Esophagus muscularis mucosa (tissue), 4 donors: ENCODE measurements at places on chromosomes 5 and 9. TPM values are rescaled to one million over a fixed set of nuclear protein-coding genes. Genes with fewer than 3 reads are reported as not detected.

DNA sequence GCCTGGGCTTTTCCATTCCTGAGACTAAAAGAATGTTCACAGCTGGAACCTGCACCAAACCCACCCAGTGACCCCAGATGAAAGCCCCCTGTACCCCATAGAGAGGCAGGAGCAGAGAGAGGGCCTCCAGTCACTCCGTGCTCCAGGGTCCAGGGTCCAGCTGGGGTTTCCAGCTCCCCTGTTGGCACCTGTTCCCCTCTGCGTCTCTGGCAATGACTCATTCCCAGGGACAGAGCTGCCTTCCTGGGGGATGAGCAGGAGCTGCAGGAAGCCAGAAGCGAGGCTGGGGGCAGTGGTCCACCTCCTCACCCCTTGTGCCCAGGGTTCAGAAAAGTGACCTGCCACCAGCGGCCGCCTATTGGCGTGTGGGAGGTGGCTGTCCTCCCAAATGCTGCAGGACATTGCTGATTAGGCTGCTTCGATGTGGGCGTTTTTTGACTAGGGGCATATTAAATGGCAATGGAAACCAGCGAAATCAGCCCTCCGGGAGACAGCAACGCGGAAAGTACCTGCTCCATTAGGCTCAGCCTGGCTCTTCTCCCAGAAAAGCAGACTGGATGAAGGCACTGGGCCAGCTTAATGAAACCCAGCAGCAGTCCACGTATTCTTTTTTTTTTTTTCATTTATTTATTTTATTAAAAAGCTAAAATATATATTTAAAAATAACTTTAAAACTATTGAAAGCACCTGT is 97.4 kb downstream of the DAP start:
- DNase-seq, result no peak
- no peaks in the 10 kb centered on the region for H3K36me3 ChIP-seq
- H3K27ac ChIP-seq, result no peak overlapping the region
- H3K4me3 ChIP-seq, result no peak overlapping the region
- H3K4me1 ChIP-seq, result peaks cover 11% of the 10 kb centered on the region
- H3K27me3 ChIP-seq, result no peaks in the 10 kb centered on the region

DNA sequence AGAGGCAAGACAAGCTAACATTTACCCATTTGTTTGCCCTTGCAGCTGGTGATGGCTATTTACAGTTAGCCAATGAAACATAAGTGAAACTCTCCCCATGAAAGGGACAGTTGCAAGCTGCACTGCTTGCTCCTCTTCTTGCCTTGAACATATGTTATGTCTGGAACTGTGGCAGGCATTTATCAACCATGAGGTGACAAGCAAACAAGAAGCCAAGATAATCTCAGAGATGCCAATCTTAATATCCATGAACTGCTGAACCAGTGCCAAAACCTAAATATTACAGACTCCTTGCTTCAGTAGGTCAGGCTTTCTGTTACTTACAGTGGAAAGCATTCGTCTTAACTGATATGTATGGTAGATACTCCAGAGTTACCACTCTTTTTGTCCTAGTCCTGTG is 133.4 kb downstream of the ACTBL2 start:
- H3K4me1 ChIP-seq, result peaks cover 14% of the 10 kb centered on the region
- H3K27me3 ChIP-seq, result no peaks in the 10 kb centered on the region
- no peak overlapping the region for H3K4me3 ChIP-seq
- H3K36me3 ChIP-seq, result no peaks in the 10 kb centered on the region
- no peak for DNase-seq

DNA sequence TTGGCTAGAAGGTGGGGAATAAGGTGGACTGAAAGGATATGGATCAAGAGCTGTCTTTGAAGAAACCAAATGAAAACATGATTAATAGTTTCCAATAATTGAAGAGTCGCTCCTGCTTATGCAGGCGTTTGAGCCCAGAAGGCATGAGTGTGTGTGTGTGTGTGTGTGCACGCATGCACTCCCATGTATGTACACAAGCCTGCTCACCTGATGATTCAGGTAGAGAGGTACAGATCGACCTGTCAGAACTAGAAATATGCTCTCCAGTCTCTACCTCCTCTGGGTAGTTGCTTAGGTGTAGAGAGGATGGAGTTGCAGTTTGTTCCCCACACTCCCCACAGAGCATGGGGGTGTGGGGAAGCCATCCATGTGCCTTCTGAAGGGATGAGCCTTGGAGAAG is 1.1 kb upstream of the FGF1 start:
- H3K27ac ChIP-seq, result peak overlapping the region; percentile 75
- H3K4me3 ChIP-seq, result no peak overlapping the region
- no peaks in the 10 kb centered on the region for H3K27me3 ChIP-seq
- no peak for DNase-seq
- no peaks in the 10 kb centered on the region for H3K36me3 ChIP-seq

DNA sequence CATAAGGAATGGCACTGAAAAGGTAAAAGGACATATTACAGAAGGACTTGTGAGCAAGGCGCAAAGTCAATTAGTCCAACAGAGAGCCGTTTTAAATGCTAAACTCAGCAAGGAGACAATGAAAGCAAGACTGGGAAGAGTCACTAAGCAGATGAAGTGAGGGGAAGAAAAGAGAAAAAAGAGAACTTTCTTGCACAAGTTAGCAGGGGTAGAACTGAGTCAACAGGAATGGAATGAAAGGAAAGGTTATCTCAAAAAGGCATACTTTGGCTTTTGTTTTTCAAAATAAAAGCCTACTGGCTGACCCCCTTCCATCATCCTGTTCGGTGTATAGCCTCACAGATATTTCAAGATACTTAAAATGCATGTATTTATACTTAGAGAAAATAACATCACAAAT is 75.0 kb downstream of the NR6A1 start:
- H3K36me3 ChIP-seq, result no peaks in the 10 kb centered on the region
- no peak for DNase-seq
- H3K4me3 ChIP-seq, result no peak overlapping the region
- H3K27me3 ChIP-seq, result no peaks in the 10 kb centered on the region

DNA sequence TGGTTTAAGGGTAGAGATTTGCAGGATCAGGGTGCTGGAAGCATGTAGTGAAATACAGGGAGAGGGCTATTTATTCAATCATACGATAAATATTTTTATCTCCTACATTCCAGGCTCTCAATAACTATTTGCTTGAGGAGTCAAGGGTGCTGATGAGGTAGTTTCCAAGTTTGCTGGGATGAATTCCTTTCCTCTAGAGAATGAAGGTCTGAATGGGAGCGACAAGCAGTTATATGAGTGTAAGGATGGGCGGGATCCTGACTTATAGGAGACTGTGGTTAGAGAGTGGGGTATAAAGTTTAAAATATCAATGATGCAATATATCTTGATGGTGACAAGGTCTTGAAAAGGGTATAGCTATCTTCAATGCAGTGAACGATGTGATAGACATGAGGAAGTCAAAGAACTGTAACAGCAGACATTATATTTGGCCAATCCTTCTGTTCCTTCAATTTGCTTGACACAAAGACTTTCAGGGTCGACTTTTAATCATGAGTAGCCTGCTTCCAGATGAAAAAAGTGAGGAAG is 201.1 kb upstream of the HAPLN1 start:
- no peak overlapping the region for H3K27ac ChIP-seq
- no peak overlapping the region for H3K4me3 ChIP-seq
- H3K27me3 ChIP-seq, result no peaks in the 10 kb centered on the region
- DNase-seq, result no peak
- H3K36me3 ChIP-seq, result no peaks in the 10 kb centered on the region

- no peaks in the 10 kb centered on the region for H3K27me3 ChIP-seq
- H3K36me3 ChIP-seq, result no peaks in the 10 kb centered on the region
- H3K27ac ChIP-seq, result no peak overlapping the region
- H3K4me1 ChIP-seq, result no peaks in the 10 kb centered on the region
- H3K4me3 ChIP-seq, result no peak overlapping the region
Observed at GRCh38 chr5:20694121-20694520, 706.1 kb upstream of the CDH18 start.

- no peak overlapping the region for H3K4me3 ChIP-seq
- no peak for DNase-seq
- no peaks in the 10 kb centered on the region for H3K27me3 ChIP-seq
- H3K36me3 ChIP-seq, result no peaks in the 10 kb centered on the region
Observed at GRCh38 chr9:31137176-31138160, 1247.0 kb upstream of the ACO1 start.

DNA sequence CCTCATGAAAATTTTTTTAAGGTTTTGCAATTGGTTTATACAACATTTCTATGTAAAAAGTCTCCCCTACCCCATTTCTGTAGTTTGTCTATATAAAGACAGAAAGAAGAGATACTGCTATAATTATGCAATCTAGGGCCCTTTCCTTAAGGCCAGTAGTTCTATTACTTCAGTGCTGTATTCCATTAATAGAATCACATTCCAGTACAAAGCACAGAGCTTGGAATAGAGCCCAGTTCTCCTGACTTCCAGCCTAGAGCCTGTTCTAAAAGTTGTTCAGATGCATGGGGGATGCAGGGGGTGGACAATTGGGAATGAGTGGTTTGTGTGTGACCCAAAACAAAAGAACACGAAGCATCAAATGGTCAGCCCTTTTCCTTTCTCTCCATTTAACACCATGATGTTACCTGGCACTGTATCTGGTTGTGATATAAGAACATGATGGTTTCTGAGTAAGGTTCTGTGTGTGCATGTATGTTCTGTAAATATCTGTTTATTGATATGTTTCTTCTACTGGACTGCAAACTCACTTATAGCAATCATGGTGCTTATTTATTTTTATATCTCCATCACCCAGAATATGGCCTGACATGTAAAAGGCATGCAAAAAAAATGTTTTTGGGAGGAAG is 8.2 kb upstream of the GRAMD2B start:
- peak overlapping the region; percentile 62 for H3K27ac ChIP-seq
- no peaks in the 10 kb centered on the region for H3K27me3 ChIP-seq
- H3K36me3 ChIP-seq, result no peaks in the 10 kb centered on the region
- no peak overlapping the region for H3K4me3 ChIP-seq

GRCh38 chr9:34675048-34675714 is 12.7 kb upstream of the CCL27 start:
- H3K4me1 ChIP-seq, result no peaks in the 10 kb centered on the region
- H3K27ac ChIP-seq, result no peak overlapping the region
- H3K4me3 ChIP-seq, result no peak overlapping the region
- H3K36me3 ChIP-seq, result no peaks in the 10 kb centered on the region

DNA sequence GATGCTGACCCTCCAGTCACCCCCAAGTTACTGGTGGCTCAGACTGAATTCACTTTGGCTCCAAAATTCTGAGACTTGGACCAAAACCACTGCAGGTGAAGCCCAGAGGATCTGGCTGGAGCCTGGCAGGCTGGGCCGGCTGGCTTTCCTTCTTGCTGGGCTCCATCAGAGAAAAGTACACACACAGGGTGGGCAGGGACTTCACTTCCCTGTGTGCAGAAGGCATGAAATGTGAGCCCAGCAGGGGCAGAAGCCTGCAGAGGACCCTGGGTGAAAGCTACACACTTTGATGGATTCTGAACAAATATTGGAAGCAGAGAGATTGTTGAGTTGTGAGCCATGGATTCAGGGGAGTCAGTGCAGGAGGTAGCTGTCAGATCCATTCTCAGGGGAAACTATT is 18.4 kb downstream of the NR4A3 start:
- H3K36me3 ChIP-seq, result peaks cover 6% of the 10 kb centered on the region
- DNase-seq, result peak; percentile 68
- no peaks in the 10 kb centered on the region for H3K27me3 ChIP-seq
- no peak overlapping the region for H3K4me3 ChIP-seq

- DNase-seq, result no peak
- H3K4me1 ChIP-seq, result peaks cover 35% of the 10 kb centered on the region
- H3K27ac ChIP-seq, result no peak overlapping the region
- H3K4me3 ChIP-seq, result no peak overlapping the region
Observed at GRCh38 chr9:136671254-136671614, 8.5 kb downstream of the EGFL7 start.

DNA sequence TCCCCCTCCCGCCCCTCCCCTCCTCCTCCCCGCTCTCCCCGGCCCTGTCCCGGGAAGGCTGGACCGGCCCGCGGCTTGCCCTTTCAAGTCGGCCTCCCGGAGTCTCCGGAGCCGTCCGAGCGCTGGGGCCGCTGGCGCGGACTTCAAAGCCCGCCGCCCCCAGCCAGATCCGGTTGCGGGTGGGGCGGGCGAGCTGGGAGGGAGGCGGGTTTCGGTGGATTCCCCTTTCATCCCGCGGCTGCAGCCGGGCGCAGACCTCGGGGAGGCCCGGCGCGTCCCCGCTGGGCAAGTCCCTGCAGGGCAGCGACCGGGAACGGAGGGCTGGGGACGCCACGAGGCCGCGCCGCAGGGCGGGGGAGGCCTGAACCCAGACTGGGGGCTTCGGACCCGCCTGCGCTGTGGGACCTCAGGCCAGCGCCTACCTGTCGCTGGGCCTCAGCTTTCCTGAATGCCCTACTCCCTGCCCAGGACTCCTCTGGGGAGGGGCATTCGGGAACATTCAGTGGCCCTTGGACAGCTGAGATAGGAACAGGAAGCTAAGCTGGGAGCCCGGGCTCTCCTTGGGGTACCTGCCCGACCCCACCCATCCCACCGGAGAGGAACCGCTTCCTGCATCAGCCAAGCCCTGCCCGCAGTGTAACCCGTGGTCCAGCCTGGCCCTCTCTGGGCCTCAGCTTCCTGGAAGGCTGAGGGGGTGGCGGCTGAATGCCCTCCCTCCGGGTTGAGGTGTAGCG is 23.4 kb downstream of the C9orf50 start:
- H3K36me3 ChIP-seq, result no peaks in the 10 kb centered on the region
- H3K4me1 ChIP-seq, result peaks cover 27% of the 10 kb centered on the region
- peak overlapping the region; percentile 92 for H3K27ac ChIP-seq
- H3K27me3 ChIP-seq, result no peaks in the 10 kb centered on the region
- DNase-seq, result no peak

- no peak overlapping the region for H3K27ac ChIP-seq
- no peaks in the 10 kb centered on the region for H3K36me3 ChIP-seq
- no peak for DNase-seq
- H3K4me3 ChIP-seq, result no peak overlapping the region
- no peaks in the 10 kb centered on the region for H3K4me1 ChIP-seq
Observed at GRCh38 chr5:34976347-34976746, 47.0 kb downstream of the DNAJC21 start.

- H3K36me3 ChIP-seq, result no peaks in the 10 kb centered on the region
- DNase-seq, result no peak
- H3K4me1 ChIP-seq, result no peaks in the 10 kb centered on the region
- H3K4me3 ChIP-seq, result no peak overlapping the region
Observed at GRCh38 chr9:101668421-101668820, 70.0 kb downstream of the GRIN3A start.

DNA sequence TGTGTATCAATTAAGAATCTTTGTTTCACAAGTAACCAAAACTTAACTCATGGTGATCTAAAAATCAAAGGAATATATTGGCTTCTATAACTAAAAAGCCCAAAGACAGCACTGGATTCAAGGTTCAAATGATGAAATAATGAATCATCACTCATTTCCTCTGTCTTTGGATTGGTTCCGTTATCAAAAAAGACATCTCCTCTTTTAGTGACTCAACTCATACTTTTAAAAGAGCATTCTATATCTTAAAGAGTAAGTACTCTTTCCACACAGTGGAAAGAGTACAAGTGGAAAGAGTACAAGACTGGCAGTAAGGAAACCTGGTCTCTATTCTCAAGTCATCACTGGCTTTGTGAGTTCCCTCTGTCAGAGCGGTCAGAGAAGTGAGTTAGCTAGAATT is 141.4 kb upstream of the NMUR2 start:
- H3K36me3 ChIP-seq, result no peaks in the 10 kb centered on the region
- no peak overlapping the region for H3K4me3 ChIP-seq
- no peak overlapping the region for H3K27ac ChIP-seq
- H3K4me1 ChIP-seq, result no peaks in the 10 kb centered on the region

The IL33 gene
- total RNA-seq, result 127 TPM

The CTSV gene
- not detected for total RNA-seq

The ZNF366 gene
- 3.1 TPM for total RNA-seq

The F2RL1 gene
- total RNA-seq, result 0.26 TPM

The DDX4 gene
- total RNA-seq, result not detected
